ENCODE measurements at places on chromosomes 1 and 21. TPM values are rescaled to one million over a fixed set of nuclear protein-coding genes. Genes with fewer than 3 reads are reported as not detected.

The LEFTY1 gene
- total RNA-seq: not detected

The CCDC30 gene
- total RNA-seq: 0.84 TPM

The CITED4 gene
- 0.72 TPM for total RNA-seq

The BARHL2 gene
- total RNA-seq: not detected

The RER1 gene
- 113 TPM for total RNA-seq

The CRYBG2 gene
- total RNA-seq: not detected

The TCHH gene
- total RNA-seq: under 0.01 TPM

The SLAMF6 gene
- not detected for total RNA-seq

The TRIM46 gene
- total RNA-seq: 2.3 TPM

The ADAMTS5 gene
- total RNA-seq: 0.29 TPM

The SPRR1B gene
- total RNA-seq: not detected

The SMPDL3B gene
- not detected for total RNA-seq

The SLC9C2 gene
- total RNA-seq: not detected

The KIAA1614 gene
- total RNA-seq: 1.7 TPM

The DOCK7 gene
- 78.5 TPM for total RNA-seq

The MTOR gene
- 30.4 TPM for total RNA-seq

The FGR gene
- total RNA-seq: not detected

The SELL gene
- total RNA-seq: 0.36 TPM

The GNAT2 gene
- total RNA-seq: not detected

The HFM1 gene
- not detected for total RNA-seq

The CD48 gene
- total RNA-seq: not detected

The SH2D1B gene
- total RNA-seq: 0.12 TPM

The TFF2 gene
- not detected for total RNA-seq

Data from RPMI7951 (cell line).